ENCODE measurements at places on chromosomes 1 and 21. TPM values are rescaled to one million over a fixed set of nuclear protein-coding genes. Genes with fewer than 3 reads are reported as not detected.

DNA sequence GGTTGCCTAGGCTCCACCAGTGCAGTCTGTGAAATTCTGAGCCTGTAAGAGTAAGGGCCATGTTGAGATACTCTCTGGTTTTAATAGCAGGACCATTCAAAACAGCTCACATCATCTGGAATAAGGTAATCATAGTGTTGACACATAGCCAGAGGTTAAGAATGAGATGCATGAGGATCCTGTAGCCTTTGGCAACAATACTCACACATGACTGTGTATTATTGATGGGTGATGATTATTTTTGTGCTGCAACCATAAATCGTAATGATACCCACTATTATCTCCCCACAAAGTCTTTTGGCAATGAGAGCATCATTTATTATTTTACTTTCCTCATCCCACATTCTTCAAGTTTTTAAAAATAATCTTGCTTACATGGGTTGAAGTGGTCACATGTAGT, 35.5 kb downstream of the KCNK2 start:
- no peak for DNase-seq

- DNase-seq, result no peak
These were observed 176.5 kb upstream of the ST6GALNAC5 start for GRCh38 chr1:76690766-76691165.

DNA sequence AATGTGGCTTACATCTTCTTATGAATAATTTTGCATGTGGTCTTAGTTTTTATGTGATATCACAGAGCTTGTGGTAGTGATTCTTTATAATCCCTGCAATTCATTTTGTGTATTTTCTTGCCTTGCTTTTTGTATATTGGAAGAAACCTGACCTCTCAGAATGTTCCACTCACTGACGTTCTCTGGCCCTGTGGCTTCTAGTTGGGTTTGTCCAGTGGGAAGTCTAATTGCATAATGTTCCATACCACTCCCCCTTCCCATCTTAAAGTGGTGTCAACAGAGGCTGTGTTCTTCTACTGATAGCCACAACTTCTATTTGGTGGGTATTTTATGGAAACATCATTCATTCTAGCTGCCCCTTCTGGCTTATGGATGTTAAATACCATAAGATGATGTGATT, 225.3 kb downstream of the BACH1 start:
- DNase-seq, result no peak

DNA sequence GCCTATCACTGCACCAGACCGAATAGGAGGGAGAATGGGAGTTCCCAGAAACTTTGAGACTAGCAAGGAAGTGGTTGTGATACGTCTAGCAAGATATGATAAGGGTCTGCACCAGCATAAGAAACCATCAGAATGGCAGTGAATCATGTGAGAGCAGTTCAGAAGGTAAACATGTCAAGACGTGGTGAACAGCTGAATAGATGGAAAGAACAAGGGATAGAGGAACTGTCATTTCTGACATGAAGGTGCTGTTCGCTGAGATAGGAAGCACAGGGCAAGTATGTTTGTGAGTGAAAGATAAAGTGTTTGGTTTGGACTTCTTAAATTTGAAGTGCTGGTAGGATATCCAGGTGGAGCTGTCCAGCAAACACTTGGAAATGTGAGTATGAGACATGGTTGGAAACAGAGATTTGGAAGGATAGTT, 1.1 kb upstream of the AGO1 start:
- no peak for DNase-seq

DNA sequence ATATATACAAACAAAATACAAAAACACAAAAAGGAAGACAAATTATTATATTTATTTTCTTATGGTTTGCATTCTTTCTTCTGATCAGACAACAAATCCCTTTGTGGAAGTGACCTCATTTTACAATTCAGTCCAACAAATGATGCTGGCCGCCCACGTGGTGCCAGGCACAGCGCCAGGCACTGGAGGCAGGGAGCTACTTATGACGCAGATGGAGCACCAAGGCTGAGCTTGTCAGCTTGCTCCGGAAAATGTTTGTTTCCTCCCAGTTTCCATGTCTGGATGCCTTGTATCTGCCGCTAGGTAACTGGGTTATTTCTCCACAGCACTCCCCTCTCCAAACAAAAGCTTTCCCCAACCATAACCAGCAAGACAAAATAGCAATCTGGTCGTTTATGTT, 30.7 kb upstream of the CD34 start:
- DNase-seq, result peak; percentile 89

- no peak for DNase-seq
These were observed 20.3 kb downstream of the SUSD4 start for GRCh38 chr1:223343692-223344091.

DNA sequence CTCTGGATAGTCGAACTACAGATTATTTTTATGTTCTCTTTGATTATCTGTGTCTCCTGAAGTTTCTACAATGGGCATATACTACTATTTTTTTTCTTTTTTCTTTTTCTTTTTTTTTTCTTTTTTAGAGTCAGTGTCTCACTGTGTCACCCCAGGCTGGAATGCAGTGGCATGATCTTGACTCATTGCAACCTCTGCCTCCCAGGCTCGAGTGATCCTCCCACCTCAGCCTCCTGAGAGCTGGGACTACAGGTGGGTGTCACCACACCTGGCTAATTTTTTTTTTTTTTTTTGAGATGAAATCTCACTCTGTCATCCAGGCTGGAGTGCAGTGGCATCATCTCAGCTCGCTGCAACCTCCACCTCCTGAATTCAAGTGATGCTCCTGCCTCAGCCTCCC, 250.7 kb upstream of the KAZN start:
- no peak for DNase-seq

- no peak for DNase-seq
These were observed 25.8 kb downstream of the RRP1 start for GRCh38 chr21:43815107-43815613.

DNA sequence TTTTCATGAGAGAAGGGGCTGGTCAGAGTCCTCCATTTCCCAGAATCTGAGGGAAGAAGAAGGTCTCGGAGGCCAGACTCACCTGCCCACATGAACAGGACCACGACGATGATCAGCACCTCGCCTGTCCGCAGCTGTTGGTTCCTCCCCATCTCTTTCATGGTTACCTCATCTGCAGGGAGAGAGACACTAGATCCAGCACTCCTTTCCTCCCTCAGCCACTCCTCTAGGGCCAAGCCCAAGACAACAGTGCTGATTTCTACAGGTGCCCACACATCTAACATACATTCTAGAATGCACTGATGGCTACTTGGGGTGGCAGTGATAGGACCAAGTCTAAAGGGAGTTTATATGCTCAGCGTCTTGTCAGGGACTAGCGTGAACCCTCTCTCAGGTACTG, 3.0 kb downstream of the FNDC5 start:
- no peak for DNase-seq

- DNase-seq, result no peak
These were observed 738.0 kb downstream of the PTPRU start for GRCh38 chr1:29974316-29974724.

- DNase-seq, result no peak
These were observed 6.1 kb downstream of the C1orf159 start for GRCh38 chr1:1109743-1110142.

GRCh38 chr1:58231204-58231603, 315.3 kb downstream of the OMA1 start:
- DNase-seq, result no peak

- no peak for DNase-seq
These were observed 21.4 kb upstream of the LBR start for GRCh38 chr1:225449261-225449660.

DNA sequence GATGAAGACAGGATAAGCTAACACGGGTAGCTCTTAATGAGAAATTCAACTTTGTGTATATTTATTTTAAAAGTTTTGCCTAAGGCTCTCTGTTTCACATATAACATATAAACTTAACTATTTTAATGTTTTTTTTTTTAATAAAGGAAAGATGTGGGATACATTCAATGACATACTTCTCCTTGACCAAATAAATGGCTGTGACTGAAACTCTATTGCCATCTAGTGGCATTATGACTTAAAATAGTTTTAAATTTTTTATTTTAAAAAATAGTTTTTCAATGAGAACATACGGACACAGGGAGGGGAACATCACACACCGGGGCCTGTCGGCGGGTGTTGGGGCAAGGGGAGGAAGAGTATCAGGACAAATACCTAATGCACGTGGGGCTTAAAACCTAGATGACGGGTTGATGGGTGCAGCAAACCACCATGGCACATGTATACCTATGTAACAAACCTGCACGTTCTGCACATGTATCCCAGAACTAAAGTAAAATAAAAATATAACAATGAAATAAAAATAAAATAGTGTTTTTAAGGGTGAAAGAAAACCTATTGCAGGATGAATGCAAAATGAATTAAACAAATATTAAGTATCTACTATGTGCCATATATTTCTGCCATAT, 83.4 kb downstream of the LYST start:
- DNase-seq, result no peak

- DNase-seq, result no peak
These were observed 7.1 kb upstream of the CLEC20A start for GRCh38 chr1:178503849-178504248.

STIL gene
- total RNA-seq, result 0.42 TPM

CASQ1 gene
- total RNA-seq, result 20.0 TPM

C1orf53 gene
- 4.9 TPM for total RNA-seq

RNU11 gene
- total RNA-seq, result not detected

ADAM30 gene
- total RNA-seq, result not detected

ZNF695 gene
- not detected for total RNA-seq

SELP gene
- total RNA-seq, result 7.4 TPM

Data from left ventricle myocardium superior (tissue), 1 donor.